ENCODE measurements at places on chromosomes 2 and 18.

GRCh38 chr18:3791238-3791637 lies 341.3 kb downstream of the TGIF1 start:
- DNase-seq = peak; percentile 9

DNA sequence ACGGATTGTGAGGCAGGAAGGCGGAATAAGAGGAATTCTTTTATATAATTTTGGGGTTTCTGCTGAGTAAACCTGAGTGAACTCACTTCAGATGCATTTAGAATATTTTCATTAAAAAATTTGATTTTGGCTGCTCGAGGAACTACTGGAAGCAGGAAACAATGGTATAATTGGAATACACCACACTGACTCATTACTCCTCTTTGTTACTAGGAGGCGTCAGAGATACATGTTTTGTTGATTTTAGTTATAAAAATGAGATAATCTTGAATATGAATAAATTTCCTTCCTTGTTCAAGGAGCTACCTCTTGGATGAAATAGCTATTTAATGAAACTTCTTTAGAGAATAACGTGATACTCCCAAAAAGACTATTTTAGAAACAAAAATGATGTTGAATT lies 97.4 kb downstream of the ANKRD36 start:
- DNase-seq = no peak

DNA sequence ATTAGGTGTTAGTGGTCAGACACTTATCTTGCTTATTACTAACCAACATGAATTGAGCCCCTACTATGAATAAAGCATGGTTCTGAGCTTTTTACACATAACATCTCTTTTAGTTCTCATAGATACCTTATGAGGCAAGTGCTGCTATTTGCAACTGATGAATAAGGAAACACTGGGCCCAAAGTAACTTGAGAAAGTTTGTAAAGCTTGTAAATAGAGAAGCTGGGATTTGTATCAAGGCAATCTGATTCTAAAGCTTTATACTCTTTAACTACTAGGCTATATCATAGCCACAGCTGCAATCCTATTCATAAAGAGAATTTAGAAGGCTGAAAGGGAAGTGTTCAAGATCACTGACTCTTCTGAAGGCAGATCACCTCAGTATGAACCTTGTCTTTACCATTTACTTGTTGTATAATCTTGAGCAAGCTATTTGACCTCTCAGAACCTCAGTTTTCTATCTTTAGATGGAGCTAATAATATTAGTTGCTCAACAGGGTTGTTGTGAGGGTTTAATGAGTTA lies 60.4 kb downstream of the ABCB11 start:
- no peak for DNase-seq

DNA sequence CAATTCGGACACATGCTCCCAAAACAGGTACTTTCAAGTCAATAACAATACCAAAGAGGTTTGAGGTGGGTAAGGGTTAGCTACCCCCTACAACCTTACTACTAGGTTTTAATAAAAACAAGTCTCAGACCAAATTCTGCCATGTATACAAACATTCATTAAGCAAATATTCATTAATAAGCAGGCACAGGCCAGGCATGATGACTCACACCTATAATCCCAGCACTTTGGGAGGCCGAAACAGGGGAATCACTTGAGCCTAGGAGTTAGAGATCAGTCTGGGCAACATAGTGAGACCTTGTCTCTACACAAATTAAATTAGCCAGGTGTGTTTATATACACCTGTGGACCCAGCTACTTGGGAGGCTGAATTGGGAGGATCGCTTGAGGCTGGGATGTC lies 11.7 kb upstream of the ELAC1 start:
- no peak for DNase-seq

GRCh38 chr2:207334624-207335371 lies 169.1 kb upstream of the KLF7 start:
- DNase-seq = no peak

DNA sequence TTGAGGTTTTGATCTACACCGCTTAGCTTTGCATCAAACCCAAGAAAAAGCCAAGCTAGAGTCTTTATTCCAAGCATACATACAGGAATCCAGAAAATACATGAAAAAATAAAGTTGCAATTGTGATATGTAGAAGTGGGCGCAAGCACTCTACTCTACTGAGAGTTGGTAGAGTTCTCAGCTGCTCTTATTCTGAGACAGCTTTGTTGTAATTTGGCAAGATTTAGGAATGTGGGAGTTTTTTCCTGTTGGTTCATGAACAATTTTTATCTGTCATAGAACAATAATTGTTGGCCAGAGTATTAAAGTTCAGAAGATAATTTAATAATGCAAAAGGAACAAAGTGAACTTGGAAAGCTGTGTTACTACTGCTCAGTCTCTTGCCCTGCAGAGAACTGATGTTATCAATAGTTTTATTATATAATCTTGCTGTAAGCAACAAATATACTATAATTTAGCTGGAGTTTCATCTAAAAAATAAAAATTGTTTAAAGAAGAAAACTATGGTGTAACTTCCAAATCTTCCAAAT lies 302.0 kb upstream of the RND3 start:
- DNase-seq = no peak

DNA sequence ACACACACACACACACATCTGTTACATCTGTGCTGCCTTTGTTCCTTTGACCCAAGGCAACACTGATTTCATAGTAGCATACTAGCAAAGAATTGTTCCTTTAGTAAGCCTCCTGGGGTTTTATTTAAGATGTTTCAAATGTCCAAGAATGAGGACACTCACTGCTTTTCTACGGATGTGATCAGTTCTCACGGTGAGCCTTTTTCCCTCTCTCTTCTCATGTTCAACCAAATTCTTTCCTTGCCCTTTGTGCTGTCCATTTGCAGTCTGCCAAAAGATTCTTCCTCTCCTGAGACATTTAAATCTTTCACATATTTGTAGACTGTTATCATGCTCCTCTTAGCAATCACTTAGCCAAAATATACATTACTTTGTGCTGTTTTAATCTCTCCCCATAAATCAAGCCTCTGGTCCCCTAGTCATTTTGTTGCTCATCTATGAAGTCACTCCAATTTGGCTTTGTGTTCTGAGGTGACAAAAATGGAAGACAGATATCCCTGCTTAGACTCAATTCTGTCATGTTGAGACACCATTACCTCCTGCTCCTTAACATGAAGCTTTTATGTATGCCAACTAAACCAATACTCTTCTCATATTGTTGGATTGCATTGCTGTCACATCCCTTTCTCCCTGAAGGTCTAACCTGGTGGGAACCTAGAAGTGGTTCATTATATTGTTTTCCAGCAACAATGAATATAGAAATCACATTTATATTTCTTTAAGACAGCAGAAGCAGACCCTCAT lies 1605.3 kb upstream of the ACVR2A start:
- no peak for DNase-seq

DNA sequence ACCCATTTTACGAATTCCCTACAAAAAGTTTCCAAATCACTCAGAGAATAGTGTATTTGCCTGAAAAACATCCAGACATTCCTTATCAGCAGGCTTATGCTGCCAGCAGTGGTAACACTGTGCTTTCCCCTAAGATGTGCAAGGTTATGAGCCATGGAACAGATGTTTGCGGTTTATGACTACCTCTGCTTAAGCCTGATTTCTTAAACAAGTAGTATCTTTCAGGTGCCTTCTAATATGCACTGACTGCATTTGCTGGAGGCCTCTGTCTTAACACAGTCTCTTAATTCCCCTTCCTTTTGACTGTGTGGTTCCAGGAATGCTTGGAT lies 54.8 kb downstream of the CDC42EP3 start:
- no peak for DNase-seq

DNA sequence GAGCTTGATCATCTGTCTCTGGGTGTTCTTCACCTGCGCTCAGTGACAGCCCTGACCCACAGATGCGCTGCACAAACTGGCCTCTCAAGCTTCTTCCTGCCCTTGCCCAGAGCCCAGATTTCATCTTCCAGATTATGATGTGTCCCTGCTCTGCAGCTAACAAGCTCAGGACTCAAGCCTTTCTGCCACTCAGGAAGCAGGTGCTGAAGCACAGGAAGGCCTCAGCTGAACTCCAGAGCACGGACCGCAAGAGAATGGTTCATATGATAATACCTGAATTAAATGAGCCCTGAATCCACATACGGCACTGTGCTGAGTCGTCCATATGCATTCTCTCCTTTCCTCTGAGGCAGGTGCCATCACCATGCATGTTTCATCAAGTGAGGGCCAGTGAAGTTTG lies 3.8 kb downstream of the CD207 start:
- DNase-seq = no peak

- peak; percentile 20 for DNase-seq
These were observed 683.5 kb downstream of the TMEM182 start for GRCh38 chr2:103445347-103445746.

- DNase-seq = no peak
These were observed 9.5 kb upstream of the SPTBN1 start for GRCh38 chr2:54446625-54447024.

DNA sequence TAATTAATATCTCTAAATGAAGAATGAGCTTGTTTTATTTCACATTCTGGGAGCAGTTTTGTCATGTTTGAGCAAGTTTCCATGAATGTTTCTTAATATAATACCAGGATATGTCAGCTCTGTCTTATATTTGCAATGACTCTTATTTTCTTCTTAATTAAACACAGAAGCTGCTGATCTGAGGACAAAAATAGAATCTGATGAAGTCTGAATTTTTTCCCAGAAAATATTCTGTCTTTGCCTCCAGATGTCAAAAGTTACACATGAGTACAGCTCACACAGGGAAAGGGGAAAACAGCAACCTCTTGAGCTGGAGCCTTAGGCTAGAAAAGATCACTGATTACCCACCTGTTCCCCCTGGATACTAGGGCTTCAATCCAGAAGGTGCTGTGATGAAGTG lies 606.6 kb upstream of the SYT4 start:
- DNase-seq = peak; percentile 23

GRCh38 chr2:31192396-31192795 lies 24.9 kb downstream of the CAPN14 start:
- DNase-seq = no peak

- DNase-seq = no peak
These were observed 411.2 kb upstream of the PIK3C3 start for GRCh38 chr18:41543815-41544214.

GRCh38 chr2:127293386-127293747 lies 577 bp downstream of the ERCC3 start:
- no peak for DNase-seq

All from NCI-H524 (cell line).